ENCODE measurements at places on chromosomes 3 and 15.

- peak; percentile 29 for DNase-seq
Measured at GRCh38 chr3:169813757-169814517, 1.2 kb upstream of the LRRC34 start.

GRCh38 chr3:24088782-24089181, 143.7 kb downstream of the NR1D2 start:
- DNase-seq: no peak

DNA sequence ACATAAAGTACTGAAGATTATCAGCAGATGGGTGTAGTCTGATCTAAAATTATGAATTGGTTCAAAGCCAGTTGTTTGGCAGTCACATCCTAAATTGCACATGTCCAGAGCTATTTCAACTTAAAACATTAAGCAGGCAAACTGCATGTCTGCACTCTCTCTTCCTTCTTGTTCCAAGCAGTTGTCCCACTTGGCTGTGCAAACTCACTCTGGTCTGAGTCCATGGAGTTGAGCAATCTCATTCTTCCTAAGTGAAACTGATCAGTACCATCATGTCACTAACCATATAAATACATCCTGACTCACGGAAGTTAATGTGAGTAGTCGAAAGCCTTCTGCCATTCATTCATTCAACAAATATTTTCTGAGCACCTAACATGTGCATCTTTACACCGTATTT, 353.0 kb downstream of the ROBO1 start:
- no peak for DNase-seq

GRCh38 chr3:13841141-13841540, 38.7 kb downstream of the WNT7A start:
- DNase-seq: no peak

DNA sequence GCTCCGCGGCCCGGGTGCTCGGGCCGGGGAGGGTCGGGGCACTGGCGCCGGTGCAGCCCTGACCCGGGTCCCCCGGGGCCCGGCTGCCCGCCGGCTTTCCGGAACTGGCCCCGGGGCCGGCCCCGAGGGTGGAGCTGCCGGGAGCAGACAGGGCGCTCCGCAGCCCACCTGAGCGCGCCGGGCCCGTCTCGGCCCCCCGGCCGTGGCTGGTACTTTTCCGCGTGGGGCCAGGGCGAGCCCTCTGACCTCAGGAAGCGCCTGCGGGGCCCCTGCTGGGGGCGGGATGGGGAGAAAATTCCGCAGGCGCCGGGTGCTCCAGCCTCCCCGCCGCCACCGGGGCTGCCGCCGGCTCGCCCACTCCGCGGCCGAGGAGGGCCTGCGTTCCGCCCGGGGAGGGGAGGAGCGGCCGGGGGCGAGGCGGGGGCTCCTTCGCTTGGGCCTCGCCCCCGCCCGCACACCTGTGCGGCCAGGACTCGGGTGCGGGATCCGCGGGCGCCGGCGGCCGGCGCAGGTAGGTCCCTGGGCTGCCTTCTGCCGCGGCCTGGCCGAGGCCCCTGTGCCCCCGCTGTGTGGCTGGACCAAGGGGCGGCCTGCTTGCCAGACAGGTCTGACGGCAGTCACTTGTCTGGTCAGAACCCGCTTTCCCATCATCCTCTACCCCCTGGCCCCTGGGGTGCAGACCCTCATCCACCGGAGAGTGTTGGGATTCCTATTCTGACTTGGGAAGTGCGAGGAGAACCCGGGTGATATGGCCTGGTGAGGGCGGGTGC, 3.5 kb downstream of the FURIN start:
- no peak for DNase-seq

GRCh38 chr3:67109651-67110204, 111.6 kb downstream of the KBTBD8 start:
- no peak for DNase-seq

DNA sequence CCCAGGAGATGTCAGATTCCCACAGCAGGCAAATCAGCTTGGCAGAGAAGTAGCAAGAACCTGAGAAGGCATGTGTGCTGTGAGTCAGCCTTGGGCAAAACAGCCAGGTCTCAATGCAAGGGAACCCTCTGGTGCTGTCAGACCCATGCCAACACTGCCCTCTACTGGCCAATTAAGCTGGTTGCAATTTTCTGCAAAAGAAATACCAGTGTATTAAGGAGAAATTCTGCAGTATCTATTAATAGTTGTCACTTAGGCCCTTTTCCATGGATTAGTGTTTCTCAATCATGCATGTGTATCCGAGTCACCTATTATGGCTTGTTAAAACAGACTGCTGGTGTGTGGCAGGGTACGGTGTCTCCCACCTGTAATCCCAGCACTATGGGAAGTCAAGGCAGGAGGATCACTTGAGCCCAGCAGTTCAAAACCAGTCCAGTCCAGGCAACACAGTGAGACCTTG, 26.2 kb downstream of the MAP4 start:
- DNase-seq: peak; percentile 31

DNA sequence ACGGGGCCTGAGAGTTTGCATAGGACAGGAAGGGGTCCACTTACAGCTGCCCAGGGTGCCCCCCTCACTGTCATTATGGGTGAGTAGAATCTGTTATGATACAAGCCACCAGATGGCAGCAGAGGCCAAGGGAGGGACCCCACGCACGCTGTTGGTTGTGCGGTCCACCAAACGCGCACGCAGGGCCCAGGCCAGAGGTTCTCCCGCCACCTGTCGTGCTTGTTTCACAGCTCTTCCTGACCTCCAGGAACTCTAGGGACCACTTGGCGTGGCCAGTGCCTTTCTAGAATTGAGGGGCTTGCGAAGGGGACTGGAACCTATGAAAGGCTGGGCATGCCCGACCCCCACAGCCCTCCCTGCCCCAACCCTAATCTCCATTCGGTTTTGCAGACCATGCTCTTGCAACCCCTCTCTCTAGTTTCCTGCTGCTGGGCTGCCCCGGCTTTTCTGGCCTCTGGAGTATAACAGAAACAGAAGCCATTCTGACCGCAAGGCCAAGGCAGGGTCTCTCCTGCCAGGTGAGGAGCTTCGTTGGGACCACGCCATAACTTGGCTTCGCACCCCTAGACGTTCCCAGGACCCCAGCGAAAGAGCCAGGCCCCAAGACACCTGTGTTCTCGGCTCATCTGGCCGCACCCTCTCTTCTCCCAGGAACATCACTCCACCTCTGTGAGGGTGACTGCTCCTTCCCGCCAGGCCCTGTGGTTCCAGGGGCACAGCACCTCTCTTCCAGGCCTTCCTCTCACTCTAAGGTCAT, 46.0 kb downstream of the ALDH1L1 start:
- DNase-seq: peak; percentile 11

DNA sequence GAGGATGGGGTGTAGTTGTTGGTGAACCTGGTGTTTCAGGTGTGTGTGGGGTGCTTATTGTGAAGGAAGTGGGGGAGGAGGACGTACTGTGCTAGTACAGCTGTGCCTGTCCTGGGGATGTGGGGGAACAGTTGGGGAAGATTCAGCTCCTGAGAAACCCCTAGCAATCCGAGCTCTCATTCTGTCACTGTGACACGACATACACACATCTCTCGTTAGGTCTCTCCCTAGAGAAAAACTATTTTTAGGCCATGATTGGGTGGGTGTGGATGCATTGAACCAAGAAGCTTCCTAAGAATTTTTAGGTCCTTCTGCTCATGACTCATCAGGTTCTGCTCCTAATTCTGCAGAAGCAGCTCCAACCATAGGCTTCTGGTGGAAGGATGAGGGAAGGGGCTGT, 54.3 kb downstream of the SLC30A4 start:
- DNase-seq: no peak

DNA sequence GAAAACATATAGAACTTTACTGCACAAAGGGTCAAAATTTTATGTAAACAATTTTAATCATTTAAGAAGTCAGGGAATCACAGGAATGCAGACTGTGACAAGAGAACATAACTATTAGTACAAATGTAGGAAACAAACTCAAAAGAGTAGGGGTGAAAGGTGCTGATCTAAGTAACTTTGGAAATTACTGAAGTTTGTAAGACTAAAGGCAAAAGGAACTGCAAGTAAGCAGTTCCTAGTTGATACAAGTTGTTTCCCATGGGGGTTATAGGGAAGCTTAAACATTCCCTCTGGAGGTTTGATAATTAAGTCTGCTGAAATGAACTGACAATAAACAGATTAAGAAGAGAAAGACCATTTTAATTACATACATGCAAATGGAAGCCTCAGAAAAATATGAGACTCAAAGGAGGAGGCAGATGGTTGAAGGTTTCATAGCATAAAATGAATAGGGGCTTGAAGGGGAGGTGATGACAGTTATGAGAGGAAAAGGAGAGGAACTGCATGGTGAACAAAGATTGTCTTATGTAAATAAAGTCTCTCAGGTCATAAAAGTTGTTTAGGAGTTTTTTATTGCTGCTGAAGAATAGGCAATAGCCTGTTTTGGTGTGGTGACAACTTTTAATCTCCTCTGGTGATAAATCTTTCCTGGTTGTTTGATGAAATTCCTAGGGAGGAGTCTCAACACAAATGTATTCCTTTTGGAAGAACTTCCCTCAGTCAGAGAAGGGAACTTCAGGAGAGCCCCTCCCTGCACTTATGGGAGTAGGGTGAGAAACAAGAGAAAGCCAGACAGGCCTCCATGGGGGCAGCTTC, 17.1 kb downstream of the SETMAR start:
- no peak for DNase-seq

DNA sequence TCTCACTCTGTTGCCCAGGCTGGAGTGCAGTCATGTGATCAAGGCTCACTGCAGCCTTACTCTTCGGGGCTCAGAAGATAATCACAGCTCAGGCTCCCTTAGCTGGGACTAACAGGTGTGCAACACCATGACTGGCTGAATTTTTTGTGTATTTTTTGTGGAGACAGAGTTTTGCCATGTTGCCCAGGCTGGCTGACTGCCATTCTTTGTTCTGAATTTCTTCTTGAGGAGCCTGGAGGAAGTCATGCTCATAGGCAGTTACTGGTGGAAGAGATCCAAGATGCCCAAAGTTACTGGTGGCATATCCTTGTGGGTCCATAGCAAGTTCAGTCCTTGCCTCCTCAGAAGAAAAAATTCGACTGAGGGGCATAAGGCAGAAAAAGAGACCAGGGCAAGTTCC, 16.6 kb upstream of the UBP1 start:
- no peak for DNase-seq

DNA sequence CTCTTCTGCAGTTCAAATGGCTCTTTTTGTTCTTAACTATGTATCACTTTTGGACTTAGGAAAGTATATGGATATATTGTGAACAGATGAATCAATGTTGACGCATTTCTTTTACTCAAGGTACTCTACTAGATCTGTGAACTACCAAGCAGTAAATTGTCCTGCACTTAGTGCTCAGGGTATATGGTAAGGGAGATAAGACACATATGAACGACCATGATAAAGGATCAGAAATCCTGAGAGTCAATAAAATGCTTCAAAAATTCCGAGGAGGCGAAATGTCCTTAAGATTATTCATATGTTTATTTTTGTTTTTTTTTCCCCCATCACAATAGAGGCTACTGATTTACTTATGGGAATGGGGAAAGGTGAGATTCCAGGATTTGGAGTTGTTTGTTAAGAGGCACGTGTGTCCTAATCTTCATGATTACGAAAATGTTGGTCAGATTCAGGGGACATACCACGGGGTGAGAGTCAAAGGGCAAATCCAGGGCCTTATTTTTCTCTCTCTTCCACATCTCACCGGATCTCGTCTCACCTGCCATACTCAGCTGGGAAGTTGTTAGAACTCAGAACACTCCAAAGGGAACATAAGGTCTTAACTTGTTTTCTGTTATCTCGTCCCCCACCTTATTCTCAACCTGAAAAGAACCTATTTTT, 475.1 kb upstream of the TBL1XR1 start:
- no peak for DNase-seq

- DNase-seq: no peak
Measured at GRCh38 chr15:80367094-80367493, 37.1 kb upstream of the ARNT2 start.

DNA sequence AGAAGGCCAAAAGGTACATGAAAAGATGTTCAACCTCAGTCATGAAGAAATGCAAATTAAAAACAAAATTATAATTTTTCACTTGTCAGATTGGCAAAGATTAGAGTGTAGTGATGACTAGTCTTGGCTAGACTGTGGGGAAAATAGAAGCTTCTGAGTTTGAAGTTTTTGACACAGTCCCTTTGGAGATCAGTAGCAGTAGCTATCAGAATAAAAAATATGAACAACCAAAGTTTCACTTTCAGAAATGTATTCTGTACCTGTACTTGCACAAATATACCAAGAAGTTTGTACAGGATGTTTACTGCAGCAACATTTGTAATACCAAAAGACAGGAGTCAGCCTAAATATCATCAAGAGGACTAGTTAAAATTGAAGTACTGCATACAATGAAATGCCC, 14.1 kb downstream of the ATP2C1 start:
- DNase-seq: no peak

DNA sequence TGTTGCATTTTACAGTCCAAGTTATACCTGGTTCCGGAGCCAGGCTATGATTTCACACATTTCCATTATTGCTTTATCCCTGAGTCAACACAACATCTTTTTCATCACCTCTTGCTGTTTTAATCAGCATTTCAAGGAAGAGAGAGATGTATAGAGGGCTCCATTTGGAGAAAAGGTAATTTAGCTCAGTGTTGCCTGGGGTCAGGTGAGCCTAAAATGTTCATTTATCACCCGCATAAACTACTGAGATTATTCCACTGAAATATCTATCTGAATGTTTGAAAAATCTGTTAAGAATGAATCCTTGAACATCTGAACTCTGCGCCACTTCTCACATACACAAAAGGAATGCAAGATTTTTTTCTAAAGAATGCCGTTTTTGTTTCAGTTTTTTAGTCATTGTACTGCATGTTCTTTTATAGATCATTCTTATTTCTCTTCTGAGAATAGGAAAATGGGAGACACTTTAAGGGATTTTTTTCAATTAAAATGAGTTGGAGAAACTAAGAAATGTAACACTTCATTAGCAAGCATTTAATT, 51.5 kb upstream of the AGTR1 start:
- DNase-seq: no peak

DNA sequence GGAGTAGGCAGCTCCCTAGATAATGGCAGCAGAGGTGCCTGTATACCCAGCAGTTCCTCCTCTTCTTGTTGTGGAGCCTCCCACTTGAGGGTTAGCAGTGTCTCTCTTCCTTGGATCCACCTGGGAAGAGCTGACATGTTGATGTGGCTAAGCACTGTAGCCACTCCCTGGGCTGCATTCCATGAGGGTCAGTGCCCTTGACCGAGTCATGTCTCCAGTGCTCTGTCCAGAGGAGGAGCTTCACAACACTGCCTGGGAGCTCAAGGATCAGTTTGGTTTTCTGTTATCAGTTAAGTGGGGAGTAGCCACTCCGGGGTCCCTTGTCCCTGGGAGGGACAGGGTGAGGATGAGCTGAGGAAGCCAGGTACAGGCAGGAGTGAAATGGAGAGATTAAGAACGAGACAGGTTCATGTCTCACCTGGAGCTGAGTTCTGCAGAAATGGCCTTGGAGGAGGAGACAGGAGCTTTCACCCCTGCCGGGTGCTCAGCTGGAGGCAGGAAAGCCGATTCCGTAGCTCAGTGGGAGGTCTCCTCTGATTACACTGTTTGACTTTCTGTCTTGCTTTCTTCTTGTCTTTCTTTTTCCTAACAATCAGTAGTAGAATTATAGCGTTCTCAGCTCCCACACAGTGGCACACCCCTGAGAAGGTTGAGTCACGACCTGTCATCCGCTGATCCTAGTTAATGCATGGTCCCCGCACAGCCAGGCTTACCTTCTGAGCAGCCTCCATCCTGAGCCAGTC, 57.9 kb upstream of the SEC22A start:
- no peak for DNase-seq

Data from activated CD4-positive, CD25-positive, alpha-beta regulatory T cell (primary cell).